Smooth muscle cell of the umbilical artery (primary cell): ENCODE measurements at places on chromosomes 1 and 21. TPM values are rescaled to one million over a fixed set of nuclear protein-coding genes. Genes with fewer than 3 reads are reported as not detected.

The PTGS2 gene
- 162 and 334 TPM in 2 replicates for total RNA-seq

The SPRR3 gene
- not detected in 2 replicates for total RNA-seq

The DNM3 gene
- total RNA-seq: 0.30 and 0.55 TPM in 2 replicates

The TMEM52 gene
- total RNA-seq: 0.32 TPM in 1 of 2 replicates, not detected in the other
